ENCODE measurements at places on chromosomes 6 and 20.
A peak's percentile ranks its signal among the peaks of the same experiment; 100 is the strongest.

DNA sequence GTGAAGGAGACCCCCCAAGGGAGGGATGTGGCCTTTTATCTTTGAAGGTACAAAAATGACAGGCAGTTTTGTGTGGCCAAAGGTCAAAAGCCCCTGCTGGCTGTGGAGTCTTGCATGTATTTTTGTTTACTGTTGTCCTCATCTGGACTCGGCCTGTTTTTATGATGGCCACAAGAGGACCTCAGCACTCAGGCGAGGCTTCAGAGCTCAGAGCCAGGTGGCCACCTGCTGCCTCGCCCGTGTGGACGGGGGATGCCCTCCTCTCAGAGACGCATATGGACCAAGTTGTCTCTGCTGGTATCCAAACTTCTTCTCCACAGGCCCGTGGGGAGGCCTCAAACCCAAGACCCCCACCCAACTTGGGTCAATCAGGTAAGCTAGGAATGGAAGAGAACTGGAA, 118.2 kb downstream of the DACT2 start:
- peak; percentile 14 for DNase-seq

- peak; percentile 87 for DNase-seq
These were observed 54.0 kb downstream of the TMEM242 start for GRCh38 chr6:157269261-157269794.

- no peak for DNase-seq
These were observed 73.1 kb upstream of the SUPT3H start for GRCh38 chr6:45450831-45451230.

DNA sequence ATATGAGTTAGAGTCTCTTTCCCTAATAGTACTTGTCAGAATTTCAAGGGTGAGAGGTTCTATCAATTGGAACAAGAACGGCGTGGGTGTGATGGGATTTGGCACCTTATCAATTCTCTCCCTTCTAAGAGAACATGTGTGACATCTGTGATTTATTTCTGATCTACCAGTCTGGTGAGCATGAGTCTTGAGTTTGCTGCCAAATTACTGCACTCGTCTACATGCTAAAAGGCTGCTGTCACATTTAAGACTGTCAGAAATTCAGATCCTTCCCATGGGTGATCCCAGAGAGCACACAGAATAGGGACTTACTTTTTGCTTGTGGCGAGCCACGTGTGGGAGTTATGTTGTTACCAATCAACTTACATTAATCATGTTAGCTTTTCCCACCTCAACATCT, 370.2 kb upstream of the SASH1 start:
- DNase-seq = no peak

- no peak for DNase-seq
These were observed 15.5 kb downstream of the MRPL14 start for GRCh38 chr6:44111434-44112417.

GRCh38 chr6:118896339-118897136, 2.6 kb downstream of the ASF1A start:
- no peak for DNase-seq

DNA sequence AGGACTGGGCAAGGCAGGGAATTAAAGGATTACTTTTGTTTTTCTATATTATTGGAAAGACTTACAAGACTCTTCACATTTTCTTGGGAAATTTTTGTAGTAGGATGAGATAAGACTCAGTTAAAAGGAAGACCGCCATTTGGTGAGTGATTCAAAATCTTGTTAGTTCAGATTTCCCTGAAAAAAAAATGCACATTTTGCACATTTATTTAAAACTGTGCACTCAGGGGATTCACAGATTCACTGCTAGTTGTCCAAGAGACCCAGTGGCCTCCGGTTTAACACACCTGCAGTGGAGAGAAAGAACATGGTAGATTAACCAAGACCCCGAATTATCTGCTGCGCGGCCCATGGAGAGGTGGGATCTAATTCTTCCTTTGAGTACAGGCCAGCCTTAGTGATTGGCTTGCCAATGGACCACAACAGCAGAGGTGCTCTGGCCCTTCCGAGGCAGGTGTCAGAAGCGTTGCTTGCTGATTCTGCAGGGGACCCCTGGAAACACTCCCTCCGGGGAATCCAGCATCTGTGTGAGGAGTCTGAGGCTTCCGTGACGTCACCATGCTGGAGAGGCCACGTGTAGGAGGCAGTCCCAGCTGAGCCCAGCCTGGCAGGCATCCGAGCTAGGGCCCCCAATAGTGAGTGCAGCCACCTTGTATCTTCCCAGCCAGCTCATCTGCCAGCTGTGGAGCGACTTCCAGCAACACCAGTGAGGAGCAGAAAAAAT, 68.9 kb downstream of the ZNF217 start:
- DNase-seq = no peak

DNA sequence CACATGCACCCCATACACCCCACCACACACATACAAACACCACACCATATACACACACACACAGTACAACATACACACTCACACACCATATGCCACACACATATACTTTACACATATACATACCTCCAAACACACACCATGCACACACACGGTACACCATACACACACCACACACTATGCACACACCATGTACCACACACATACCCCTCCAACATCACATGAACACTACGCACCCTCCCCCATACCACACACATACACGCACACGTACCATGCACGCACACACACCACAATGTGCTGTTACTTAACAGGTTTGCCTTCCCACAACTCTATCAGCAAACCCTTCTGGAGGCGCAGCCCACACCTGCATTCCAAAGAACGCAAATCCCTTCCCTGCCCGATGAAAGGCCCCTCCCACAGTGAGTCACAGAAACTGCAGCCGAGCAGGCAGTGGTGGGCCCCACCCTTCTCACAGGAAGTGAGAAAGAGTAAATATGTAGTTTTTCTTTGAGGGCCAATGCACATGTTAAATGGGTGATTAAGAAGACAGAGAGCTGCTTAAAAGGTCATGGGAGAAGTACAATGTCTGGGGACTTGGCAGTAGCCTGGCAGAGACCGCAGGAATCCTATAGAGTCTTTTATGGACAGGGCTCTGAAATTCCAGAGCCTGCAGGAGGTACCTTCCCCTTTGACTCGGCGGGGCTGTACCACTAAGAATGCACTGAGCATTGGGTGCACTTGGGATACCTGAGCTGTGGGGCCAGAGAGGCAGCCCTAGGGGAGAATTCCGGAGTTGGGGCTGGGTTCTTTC, 34.1 kb upstream of the EZR start:
- peak; percentile 71 for DNase-seq

GRCh38 chr6:51598171-51598570, 489.2 kb downstream of the PKHD1 start:
- no peak for DNase-seq

DNA sequence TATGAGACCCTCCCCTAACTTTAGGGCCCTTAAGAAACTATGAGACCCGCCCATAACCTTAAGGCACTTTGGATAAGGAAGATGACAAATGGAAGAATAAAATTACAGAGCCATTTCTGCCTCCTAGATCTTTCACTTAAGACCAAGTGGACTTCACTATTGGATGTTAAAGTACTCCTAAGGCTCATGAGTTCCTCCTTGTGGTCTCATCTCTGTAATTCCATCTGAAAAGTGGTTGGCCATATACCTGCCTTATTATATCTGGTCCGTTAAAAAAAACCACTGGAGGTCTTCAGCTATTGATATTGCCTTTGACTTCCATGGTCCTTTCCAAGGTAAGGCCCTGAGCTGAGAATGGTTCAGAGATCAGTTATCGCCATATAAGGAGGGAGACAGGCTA, 310.3 kb downstream of the EYA4 start:
- DNase-seq = no peak

DNA sequence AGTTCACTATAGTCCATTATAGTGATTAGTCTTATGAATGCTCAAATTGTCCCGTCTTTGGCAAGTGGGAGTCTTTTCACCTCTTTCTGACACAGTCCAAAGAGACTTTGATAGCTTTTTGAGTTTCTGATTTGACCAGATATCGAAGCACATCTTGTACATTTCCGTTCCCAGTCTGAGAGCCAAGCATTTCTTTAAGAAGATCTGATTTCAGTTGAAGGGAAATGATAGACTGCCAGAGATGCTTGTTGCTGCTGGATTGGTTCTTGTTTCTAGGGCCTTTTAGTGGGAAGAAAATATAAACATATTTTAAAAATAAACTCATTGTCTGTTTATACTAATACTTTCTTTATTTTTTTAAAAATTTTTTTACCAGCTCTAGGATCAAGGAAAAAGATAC, 54.1 kb upstream of the IER3 start:
- no peak for DNase-seq

DNA sequence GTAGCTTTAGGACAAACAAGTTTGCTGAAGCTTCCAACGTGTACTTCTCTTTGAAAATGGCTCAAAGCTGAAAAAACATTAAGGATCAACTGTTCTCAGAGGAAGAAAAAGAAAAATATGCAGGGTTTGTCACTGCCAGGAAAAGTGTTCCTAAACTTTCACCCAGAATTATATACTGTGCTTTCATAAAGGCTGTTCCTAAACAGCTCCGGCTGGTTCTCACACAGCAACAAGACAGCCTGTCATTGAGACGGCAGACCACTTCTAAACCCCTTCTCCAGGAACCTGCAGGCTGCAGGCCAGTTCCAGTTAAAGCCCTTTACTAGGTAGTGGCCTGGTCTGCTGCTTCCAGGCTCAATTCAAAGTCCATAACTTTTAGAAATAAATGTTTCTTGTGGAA, 97.4 kb upstream of the SOX4 start:
- DNase-seq = peak; percentile 30

DNA sequence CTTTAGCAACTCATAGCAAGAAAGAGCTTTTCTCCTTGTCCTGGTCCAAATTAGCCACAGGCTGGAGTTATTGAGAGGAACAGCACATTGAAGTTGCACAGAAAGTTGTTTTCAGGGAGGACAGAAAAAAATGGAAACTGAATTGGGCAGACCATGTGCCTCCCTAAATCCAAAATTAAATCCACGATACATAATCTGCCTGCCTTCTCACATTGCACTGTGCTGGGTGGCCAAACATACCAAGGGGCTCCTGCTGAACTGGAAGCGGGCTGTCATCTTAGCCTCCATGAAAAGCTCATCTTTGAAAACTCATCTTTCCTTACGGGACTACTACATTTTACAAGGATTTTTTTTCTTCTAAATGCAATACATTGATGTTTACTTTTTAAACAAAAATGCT, 59.9 kb downstream of the TNFAIP3 start:
- DNase-seq = no peak

GRCh38 chr6:22647719-22648118, 78.4 kb downstream of the HDGFL1 start:
- no peak for DNase-seq

- no peak for DNase-seq
These were observed 2.5 kb downstream of the SCML4 start for GRCh38 chr6:107821591-107821990.

GRCh38 chr6:84645000-84645399, 119.4 kb downstream of the TBX18 start:
- DNase-seq = no peak

- no peak for DNase-seq
These were observed 9.3 kb downstream of the SLC9A8 start for GRCh38 chr20:49821870-49822331.

- DNase-seq = no peak
These were observed 121.7 kb downstream of the NKAIN2 start for GRCh38 chr6:123925350-123925749.

GRCh38 chr6:149284904-149285303, 32.6 kb upstream of the TAB2 start:
- no peak for DNase-seq

DNA sequence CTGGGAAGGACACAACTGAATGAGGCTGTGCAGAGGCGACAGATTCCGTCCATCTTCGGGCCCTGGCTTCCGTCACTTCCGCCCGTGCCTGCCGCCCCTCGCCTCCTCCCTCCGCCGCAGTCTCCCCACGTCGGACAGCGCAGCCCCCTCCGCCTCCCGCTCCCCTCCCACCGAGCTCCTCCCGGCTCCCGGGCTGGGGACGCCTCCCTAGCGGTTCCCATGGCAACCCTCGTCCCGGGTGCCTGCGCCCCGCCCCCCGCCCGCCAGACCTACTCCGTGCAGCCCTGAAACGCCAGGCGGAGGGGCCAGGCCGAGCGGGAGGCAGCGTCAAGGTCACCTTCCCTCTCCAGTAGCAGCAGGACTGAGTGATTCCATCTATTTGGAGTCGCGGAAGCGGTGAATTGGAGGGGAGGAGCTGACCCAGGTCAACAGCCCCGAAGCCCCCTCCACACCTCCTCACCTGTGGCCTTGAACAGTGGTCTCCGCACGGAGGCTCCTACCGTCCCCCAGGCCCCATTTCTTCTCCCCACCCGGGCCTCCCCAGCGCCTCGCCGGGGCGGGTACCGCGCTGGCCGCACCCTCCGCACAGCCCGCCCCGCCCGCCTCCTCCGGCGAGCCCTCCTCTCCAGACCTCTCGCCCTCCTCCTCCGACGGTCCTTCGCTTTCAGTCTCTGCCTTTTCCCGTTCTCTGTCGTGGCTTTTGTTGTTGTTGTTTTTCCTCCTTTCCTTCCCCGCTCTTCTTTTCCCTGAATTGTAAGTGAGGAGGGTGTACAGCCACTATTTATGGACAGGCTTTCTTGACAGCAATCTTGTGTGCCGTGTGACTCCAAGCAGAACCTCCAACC, 951 bp downstream of the NRSN2 start:
- peak; percentile 97 for DNase-seq

All from femur (tissue), 1 donor.